CD4-positive, alpha-beta T cell treated with Interleukin-15 for 4 hours (primary cell): ENCODE measurements at places on chromosomes 2 and 18.

DNA sequence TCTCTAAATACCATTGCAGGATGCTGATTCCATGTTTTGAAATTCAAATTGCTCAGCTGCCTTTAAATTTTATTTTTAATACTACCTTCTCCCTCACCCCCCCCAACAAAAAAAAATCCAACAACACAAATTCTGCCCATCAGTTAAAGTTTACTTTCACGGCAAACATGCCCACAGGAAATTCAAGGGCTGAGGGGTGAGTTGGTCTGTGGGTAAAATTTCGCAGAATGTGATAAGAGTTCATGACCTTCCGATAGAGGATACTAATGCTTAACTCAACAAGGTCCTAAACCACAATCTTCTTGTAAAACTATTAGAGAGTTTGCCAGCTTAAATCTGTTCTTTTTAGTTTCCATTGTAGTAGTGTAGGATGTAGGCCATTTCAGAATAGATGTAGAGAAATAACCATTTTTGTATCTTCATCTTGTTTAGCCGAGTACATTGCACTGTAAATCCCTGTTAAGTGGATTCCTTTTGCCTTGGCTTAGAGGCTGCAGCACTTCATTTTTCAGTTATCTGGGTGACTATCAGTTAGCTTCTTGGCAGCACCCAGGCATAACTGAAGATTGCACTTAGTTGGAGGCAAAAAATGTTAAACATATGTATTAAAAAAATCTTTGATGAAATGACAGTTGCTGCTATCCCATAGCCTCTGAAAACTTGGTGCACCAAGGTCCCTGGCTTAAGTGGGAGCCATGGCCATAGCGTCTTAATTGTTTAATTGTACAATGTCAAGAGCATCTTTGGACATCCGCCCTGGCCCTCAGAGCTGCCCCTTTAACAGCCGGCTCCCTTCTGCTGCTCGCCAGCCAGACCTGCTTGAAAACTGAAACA lies 232.3 kb downstream of the HAUS1 start:
- no peak for DNase-seq

DNA sequence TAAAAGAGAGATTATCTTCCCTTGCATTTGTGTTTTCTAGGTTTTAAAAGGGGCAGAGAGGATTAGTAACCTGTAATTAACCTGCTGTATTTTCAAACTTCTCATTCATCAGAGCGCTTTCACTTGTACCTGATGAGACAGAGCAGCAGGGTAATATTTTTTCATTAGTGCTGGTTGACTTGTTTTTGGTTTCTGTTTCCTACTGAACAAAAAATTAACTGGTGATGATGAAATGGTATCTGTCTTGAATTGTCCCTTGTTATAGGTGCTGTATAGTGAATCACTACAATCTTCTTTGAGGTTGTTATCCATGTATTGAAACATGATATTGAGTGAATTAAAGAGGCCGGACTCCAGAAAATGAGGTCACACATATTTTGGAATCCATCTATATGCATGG lies 37.9 kb downstream of the CDH20 start:
- no peak for DNase-seq

- no peak for DNase-seq
These were observed 143.3 kb upstream of the BCL2L11 start for GRCh38 chr2:110977403-110977802.

DNA sequence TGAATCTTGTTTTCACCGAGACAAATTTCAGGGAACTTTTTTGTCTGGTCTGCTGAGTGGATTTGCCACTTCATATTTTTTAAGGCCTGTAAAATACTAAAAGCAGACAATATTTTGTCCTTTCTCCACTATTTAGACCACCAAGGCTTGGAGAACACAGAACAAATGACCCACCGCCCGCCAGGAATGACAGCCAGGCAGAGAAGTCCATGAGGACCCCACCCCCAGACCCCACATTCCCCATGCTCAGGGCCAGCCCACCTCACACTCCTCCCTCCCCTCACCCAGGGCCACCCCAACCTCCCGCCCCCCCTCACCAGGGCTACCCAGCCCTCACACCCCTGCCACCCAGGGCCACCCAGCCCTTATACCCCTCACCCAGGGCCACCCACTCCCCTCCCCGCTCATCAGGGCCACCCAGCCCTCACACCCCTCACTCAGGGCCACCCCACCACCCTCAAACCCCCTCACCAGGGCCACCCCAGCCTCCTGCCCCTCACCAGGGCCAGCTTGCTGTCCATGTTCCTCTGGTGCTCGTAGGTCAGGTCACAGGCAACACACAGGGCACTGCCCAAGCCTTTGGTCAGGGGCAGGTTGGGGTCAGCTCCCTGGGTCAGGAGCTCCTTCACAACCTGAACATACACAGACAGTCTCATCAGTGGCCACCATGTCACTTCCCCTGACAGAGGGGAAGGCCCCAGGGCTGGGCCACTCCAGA lies 50.6 kb downstream of the ANKMY1 start:
- DNase-seq = no peak

DNA sequence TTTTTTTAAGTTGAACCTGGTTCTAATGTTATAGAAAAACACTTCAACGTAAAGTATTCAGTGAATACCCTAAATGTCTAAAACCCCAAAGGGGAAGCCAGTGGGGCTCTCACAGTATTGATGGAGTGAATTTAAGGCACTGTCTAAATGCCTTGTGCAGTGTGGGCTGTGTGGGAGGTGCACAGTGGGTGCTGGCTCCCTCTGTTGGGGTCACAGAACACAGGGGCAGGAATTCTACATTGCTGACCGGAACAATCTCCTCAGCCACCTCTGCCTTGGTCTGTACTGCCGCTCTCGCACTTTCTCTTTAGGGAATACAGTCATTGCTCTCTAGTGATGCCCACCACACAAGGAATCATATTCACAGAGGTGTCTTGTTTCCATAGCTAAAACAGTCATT lies 45.4 kb downstream of the SPRED2 start:
- no peak for DNase-seq

DNA sequence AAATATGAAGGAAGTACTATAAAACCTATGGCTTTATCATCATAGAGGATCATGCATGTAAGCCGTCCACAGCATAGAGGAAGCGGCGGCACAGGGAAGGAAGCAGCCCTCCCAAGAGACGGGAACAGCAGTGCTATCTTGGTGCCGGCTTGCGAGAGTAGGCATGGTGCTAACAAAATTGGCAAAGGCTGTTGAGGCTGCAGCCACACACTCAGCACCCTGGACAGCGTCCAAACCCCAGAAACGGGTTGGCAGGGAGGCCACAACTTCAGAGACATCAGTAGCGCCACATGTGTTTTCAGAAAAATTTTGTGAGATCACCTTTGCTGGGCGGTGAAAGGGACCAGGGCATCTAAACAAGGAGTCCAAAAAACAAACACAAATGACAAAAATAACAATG lies 37.7 kb downstream of the NETO1 start:
- no peak for DNase-seq

GRCh38 chr2:194411221-194411620 lies 1245.8 kb upstream of the SLC39A10 start:
- no peak for DNase-seq

DNA sequence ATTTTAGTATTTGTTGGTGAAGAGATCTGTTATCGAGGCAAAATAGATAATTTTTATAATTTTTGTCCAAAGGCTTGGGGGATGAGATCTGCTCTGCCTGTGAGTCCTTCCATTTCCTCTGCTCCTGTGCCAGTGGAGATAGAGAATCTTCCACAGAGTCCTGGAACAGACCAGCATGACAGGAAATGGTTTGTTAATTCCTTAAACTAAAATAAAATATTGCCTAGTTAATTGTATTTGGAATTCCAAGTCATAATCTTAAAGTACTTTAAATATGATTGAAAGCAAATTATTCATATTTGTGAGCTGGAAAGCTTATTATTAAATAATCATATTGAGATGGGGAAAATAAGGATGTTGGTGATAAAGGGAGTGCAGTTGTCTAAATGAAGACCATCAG lies 87.8 kb downstream of the EPB41L5 start:
- DNase-seq = no peak

DNA sequence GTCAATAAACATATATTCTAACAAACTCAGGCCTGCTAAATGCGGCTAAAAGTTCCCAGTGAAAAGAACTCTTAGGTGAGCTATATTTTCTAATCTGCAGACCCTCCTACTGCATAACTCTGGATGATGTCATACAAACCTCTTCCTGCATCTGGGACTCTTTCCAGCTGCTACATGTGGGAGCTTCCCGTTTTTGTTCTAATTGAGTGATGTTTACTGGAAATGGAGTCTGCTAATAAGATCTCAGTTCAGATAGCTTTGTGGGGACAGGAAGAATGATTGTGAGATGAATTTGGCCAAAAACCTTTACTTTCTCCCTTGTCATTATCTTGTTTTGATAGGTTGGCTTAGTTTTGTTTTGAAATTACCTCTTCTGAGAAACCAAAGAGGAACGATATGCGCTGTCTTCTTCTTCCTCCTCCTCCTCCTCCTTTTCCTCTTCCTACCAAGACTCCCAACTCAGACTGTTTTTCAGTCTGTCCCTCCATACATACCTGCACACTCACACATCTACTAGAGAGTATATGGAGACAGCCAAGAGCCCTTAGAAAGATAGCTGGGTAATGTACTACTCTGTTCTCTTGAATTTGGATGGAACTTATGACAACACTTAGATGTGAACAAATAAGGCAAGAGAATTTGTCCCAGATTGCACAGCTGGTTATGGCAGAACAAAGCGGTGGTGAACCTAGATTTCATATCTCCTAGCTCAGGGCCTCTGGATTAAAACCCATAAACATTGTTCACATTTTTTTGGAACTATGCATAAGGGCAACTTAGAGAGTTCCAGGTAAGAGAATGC lies 39.8 kb upstream of the AAK1 start:
- DNase-seq = no peak

- DNase-seq = no peak
These were observed 193.3 kb upstream of the MAP2 start for GRCh38 chr2:209230560-209230959.

DNA sequence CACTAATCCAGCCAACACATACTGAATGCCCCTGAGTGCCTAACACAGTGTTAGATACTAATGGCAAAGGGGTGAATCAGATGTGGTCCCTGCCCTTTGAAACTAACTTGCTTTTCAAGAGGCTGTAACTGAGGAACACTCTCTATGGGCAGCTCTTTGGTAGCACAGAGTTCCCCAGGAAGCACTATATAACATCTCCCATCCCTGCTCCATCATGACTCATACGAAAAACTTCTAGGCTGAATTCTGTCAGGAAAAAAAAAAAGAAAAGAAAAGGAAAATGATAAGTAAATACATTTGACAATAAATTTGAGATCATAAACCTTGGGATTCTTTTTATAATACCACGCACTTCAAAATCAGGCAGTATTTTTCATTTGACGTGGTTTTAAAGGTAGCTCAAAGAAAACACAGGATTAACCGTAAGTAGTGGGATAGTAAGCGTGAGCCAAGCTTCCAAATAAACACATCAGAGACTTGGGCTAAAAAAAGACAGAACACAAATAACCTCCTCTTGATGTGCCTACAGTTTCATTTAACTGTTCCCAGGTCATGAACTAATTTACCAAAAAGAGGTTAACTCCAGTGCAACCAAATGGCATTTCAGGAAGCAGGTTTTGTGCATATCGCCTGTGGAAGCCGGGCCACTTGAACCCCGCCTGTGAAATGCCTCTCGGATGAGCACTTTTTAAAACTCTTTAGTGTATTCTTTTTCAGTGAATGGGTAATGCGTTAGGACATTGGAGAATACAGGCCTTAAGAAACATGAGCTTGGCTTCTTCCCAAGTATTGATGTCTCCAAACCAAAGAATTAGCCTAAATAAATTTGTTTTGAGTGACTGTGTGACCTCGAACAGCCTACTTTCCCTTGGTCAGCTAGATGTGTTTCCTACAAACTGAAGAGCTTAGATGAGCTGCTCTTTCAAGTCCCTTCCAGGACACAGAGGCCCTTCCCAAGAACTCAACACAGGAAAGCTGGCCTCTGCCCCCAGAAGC lies 42.0 kb downstream of the RDH14 start:
- no peak for DNase-seq

DNA sequence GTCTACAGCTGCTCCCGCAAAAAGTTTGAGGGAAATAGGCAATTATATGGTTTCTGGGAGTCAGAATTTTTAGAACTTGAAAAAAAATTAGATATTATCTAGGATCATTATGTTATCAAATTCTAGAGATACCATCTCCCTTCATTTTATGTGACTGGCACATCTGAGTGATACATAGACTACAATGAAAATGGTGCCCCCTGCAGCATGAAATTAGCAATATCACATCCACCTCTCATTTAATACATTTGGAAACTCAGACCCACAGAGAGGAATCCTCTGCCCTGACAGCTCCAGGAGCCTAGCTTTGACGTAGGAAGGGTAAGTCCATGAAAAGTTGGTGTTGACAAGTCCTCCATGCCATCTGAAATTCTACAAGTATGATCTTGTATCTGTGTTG lies 381.6 kb downstream of the SUCLG1 start:
- no peak for DNase-seq

DNA sequence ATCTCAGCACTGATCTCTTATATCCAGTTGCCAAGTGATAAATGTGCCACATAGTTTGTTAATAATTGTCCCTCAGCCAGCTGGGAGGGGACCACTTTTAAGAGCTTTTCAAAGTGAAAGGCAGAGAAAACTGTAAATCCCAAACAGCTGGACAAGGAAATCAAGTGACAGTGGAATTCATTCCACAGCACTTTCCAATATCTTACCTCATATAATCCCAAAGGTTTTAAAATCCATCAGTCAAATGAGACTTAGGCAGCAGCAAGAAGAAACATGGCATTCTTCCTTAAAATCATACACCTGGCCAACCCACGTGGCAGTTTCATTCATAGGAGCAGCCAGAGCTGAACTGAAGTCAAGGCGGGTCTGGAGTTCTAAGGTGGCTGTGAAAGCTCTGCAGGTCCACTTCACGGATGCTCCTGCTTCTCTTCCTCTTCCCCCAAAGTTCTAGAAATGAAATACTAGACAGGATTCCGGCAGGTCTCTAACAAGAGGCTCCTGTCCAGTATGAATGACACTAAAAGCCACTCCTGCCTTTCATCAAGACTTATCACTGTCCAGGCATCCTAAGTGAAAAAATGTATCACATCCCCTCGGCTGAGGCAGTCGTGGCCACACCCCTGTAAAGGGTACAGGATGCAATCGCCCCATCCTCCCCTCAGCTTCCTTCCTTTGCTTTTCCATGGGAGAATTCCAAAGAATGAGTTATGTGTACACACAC lies 190.4 kb upstream of the STK17B start:
- DNase-seq = no peak

- DNase-seq = no peak
These were observed 146.3 kb downstream of the HNMT start for GRCh38 chr2:138110453-138111083.

DNA sequence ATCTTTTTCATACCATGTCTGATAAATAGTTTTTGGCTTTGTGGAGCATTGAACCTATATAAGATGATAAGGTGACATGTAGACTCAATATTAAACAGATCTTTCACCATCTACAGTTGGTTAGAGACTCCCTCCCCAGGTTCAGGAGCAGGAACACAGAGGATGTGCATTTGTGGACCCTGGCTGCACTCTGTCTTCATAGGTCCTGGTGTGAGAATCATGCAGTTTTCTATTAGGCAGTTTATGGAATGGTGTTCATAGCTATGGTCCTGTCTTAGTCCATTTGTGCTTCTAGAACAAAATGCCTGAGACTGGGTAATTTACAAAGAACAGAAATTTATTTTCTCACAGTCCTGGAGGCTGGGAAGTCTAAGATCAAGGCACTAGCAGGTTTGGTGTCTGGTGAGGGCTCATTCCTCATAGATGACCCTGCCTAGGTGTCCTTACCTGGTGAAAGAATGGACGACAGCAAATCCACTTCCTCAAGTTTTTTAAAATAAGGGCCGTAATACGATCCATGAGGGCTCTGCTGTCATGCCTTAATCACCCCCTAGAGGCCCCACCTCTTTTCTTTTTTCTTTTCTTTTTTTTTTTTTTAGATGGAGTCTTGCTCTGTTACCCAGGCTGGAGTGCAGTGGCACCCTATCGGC lies 35.3 kb upstream of the FAM98A start:
- no peak for DNase-seq
